ENCODE measurements at places on chromosomes 6 and 20. TPM values are rescaled to one million over a fixed set of nuclear protein-coding genes. Genes with fewer than 3 reads are reported as not detected.

The SOX4 gene
- total RNA-seq: 152 TPM

The MOCS1 gene
- total RNA-seq: 15.6 TPM

- no peak for DNase-seq
- H3K36me3 ChIP-seq: no peaks in the 10 kb centered on the region
- H3K27ac ChIP-seq: no peak overlapping the region
Measured at GRCh38 chr6:23319582-23319981, 750.2 kb downstream of the HDGFL1 start.

DNA sequence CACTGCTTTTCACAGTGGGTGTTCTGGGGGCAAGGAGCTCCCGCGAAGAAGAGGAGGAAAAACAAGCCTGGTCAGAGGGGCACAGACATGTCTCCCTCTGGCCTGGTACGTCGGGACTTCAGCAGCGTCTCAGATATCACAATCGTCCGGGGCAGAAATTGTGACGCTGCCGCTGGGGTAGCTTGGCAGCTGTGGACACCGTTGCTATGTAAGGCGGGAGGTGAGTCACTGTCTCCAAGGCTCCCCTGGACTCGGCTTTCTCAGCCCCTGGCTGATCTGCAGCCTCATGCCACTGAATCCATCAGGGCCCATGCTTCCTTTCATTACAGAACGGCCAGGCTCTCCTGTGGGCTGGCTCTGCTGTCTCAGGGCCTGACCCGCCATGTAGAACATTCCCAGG is 98.7 kb downstream of the SULF2 start:
- H3K27me3 ChIP-seq: no peaks in the 10 kb centered on the region
- H3K4me1 ChIP-seq: peaks cover 23% of the 10 kb centered on the region
- no peak overlapping the region for H3K4me3 ChIP-seq
- peaks cover 27% of the 10 kb centered on the region for H3K36me3 ChIP-seq
- DNase-seq: no peak

The FILIP1 gene
- 2.0 TPM for total RNA-seq
